Naive thymus-derived CD4-positive, alpha-beta T cell (primary cell): ENCODE measurements at places on chromosomes 6 and 20. TPM values are rescaled to one million over a fixed set of nuclear protein-coding genes. Genes with fewer than 3 reads are reported as not detected.

The COL9A1 gene
- total RNA-seq: not detected

The SGK2 gene
- 0.48 TPM for total RNA-seq

The PXDC1 gene
- 0.29 TPM for total RNA-seq

The ZNF831 gene
- total RNA-seq: 36.5 TPM

The MCCD1 gene
- not detected for total RNA-seq

The PXMP4 gene
- total RNA-seq: 14.3 TPM

The TFAP2C gene
- total RNA-seq: not detected

The RNF8 gene
- total RNA-seq: 8.5 TPM

The DACT2 gene
- 0.65 and 0.66 TPM in 2 replicates for total RNA-seq

The CYP21A2 gene
- total RNA-seq: 0.32 TPM

The OR12D3 gene
- not detected for total RNA-seq

The RPP21 gene
- total RNA-seq: 43.5 and 46.1 TPM in 2 replicates

The CST1 gene
- total RNA-seq: not detected in 2 replicates

The LAMA5 gene
- total RNA-seq: 0.05 TPM

The TP53TG5 gene
- 0.46 TPM for total RNA-seq

The SLC23A2 gene
- total RNA-seq: 32.4 TPM

The PHACTR3 gene
- not detected for total RNA-seq

The SLC22A7 gene
- total RNA-seq: not detected

The XPO5 gene
- total RNA-seq: 39.9 TPM

The SMIM26 gene
- total RNA-seq: 73.9 TPM

The F13A1 gene
- not detected in 2 replicates for total RNA-seq

The CST2 gene
- not detected for total RNA-seq

The RAET1L gene
- not detected in 2 replicates for total RNA-seq

The PXT1 gene
- 0.64 TPM for total RNA-seq

The RHAG gene
- total RNA-seq: not detected

The ARMH2 gene
- 0.87 and 1.3 TPM in 2 replicates for total RNA-seq

The RNF182 gene
- not detected for total RNA-seq

The TNF gene
- total RNA-seq: 23.6 TPM

The PLEKHG1 gene
- total RNA-seq: 0.65 TPM
